ENCODE measurements at places on chromosomes 11 and 22.

- DNase-seq, result no peak
Observed at GRCh38 chr22:31728857-31729256, 21.1 kb downstream of the PRR14L start.

GRCh38 chr22:26763633-26764361, 106.4 kb downstream of the MIAT start:
- DNase-seq, result peak; percentile 85

- no peak for DNase-seq
Observed at GRCh38 chr11:113553915-113554314, 78.7 kb upstream of the DRD2 start.

DNA sequence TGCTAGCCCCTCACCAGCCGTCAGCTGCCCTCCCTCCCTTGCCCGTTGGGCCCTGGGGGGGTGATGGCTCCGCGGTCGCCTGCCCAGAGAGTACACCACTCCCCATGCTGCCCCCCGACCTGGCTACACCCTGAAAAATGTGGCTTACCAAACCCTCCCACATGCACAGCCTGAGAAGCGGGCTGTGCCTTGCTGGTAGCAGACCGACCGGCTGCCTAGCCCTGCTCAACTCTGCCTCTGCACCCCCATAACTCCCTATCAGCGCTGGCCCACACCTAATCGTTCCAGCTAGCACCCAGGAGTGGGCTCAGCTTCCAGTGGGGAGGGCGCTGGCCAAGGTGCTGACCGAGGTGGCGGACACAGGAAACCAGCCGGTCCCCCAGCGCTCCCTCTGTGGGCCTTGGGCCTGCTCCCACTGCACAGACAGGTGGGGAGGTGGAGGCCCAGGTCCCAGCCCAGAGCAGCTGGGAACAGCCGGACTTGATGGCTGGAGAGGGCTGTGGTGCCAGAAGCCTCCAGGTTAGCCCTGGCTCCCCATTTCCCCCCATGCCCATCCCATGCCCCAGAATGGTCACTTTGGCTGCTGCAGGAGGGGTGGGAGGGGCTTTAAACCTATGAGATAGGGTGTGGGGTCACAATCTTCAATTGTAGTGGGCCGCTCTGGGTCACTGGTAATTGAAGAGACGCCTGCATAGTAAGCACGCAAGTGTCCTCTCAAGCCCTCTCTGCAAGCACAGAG, 32.1 kb upstream of the PRODH start:
- peak; percentile 22 for DNase-seq

- DNase-seq, result peak; percentile 47
Observed at GRCh38 chr11:20158597-20159257, 1.5 kb downstream of the DBX1 start.
